Memory B cell (primary cell): ENCODE measurements at places on chromosomes 1 and 21.
A peak's percentile ranks its signal among the peaks of the same experiment; 100 is the strongest.

DNA sequence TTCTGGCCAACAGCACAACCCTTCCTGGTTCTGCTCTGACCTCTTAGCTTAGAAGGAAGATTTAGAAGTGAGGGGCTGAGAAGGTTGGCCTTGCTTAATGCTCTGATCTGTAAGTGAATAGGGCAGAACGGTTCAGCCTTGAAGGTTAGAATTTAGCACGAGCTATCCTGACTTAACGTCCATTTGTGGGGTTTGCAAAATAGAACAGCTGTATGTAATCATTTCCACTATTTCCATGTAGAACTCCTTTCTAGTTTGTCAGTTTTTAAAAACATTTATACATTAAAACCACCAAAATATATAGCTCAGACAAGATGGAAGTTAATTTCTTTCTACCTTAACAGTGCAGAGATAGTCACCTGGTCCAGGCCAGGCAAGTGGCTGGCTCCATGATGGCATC, 89.9 kb downstream of the TBX19 start:
- H3K4me3 ChIP-seq, result no peak overlapping the region
- no peak for DNase-seq
- no peaks in the 10 kb centered on the region for H3K4me1 ChIP-seq
- peaks cover 8% of the 10 kb centered on the region for H3K27me3 ChIP-seq
- no peaks in the 10 kb centered on the region for H3K36me3 ChIP-seq
- no peak overlapping the region for H3K27ac ChIP-seq

DNA sequence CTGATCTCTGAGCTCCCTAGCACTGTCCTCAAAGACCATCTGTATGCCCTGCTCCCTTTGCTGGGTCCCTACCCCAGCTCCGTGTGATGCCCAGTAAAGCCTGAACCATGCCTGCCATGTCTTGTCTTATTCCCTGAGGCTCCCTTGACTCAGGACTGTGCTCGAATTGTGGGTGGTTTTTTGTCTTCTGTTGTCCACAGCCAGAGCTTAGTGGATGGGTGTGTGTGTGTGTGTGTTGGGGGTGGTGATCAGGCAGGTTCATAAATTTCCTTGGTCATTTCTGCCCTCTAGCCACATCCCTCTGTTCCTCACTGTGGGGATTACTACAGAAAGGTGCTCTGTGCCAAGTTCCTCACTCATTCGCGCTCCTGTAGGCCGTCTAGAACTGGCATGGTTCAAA, 5.7 kb downstream of the GSTM5 start:
- DNase-seq, result no peak
- H3K27ac ChIP-seq, result no peak overlapping the region
- peaks cover 17% of the 10 kb centered on the region for H3K27me3 ChIP-seq

DNA sequence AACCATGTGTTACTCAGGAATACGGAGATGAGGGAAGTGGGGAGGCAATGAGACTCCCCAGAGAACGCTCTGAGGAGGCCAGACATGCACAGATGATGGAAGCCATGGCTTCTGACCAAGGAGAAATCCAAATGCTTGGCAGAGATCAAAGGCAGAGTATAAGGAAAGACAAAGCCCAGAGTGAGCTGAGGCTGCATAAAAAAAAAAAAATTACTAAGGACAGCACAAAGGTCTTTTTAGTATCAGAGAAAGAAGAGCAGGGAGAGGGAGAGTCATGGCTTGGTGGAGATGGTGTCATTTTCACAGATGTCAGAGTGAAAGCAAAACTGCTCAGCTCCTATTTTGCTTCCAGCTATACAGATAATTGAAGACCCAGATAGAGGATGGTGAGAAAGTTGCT, 8.1 kb upstream of the NCF2 start:
- no peaks in the 10 kb centered on the region for H3K27me3 ChIP-seq
- H3K36me3 ChIP-seq, result no peaks in the 10 kb centered on the region

DNA sequence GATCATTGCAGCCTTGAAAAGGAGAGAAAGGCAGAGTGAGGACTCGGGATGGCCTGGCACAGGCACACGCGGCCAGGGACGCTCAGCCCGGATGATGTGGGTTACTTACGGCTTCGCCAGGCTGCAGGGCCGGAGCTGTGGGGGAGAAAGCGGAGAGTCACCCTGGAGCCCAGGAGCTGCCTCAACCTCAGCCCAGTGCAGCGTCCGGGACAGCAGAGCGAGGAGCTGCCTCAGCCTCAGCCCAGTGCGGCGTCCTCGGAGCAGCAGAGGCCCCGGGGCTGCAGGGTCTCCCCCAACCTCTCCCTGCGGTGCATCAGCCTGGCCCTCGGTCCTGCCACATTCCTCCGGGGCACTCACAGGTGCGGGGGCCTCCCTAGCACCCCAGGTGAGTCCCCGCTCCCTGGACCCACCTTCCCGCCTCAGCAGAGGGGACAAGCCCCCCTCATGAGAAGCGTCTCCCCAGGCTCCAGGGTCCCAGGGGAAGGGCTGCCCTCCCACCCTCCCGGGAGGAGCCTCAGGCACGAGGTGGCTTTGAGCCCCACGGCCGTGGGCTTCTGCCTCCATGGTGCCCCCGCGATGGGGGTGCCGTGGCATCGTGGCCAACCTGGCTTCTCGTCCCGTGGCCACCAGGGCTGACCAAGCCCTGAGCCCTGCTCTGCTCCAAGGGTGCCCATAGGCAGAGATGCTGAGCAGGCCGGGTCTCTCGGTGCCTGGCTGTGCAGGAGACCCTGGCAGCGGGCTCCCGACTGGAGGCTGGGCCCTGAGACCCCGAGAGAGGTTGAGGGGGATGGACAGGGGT, 10.5 kb upstream of the RNF223 start:
- peaks cover 6% of the 10 kb centered on the region for H3K4me1 ChIP-seq
- no peak overlapping the region for H3K4me3 ChIP-seq
- no peak overlapping the region for H3K27ac ChIP-seq
- peak; percentile 12 for DNase-seq
- no peaks in the 10 kb centered on the region for H3K27me3 ChIP-seq

GRCh38 chr1:42639116-42639515, 19.1 kb upstream of the PPIH start:
- H3K27me3 ChIP-seq, result no peaks in the 10 kb centered on the region
- no peak for DNase-seq
- H3K36me3 ChIP-seq, result peaks cover 2% of the 10 kb centered on the region
- H3K27ac ChIP-seq, result no peak overlapping the region

GRCh38 chr21:33642896-33643657, 776 bp downstream of the ITSN1 start:
- H3K4me1 ChIP-seq, result peaks cover 6% of the 10 kb centered on the region
- DNase-seq, result peak; percentile 39
- H3K36me3 ChIP-seq, result no peaks in the 10 kb centered on the region
- peak overlapping the region; percentile 85 for H3K4me3 ChIP-seq

DNA sequence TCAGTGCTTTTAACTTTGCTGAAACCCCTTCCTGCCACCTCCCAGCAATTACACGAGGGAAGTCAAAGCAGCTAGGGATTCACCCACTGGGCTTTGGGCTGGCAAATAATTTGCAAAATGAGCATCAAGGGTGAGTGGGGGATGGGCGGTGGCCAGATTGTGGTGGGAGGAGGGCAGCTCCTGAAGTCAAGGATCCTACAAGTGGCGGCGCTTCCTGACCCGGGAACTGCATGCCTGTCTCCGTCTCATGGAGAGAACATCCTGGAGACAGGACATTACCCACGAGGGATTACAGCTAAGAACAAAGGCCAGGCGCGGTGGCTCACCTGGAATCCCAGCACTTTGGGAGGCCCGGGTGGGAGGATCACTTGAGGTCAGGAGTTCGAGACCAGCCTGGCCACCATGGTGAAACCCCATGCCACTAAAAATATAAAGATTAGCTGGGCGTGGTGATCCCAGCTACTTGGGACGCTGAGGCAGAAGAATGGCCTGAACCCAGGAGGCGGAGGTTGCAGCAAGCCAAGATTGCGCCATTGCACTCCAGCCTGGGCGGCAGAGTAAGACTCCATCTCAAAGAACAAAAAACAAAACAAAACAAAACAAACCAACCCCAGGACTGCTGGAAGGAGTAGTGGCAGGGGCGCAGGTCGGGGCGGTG, 12.9 kb downstream of the TTC34 start:
- no peak overlapping the region for H3K27ac ChIP-seq
- peaks cover 22% of the 10 kb centered on the region for H3K27me3 ChIP-seq
- no peak overlapping the region for H3K4me3 ChIP-seq
- DNase-seq, result no peak

GRCh38 chr1:17108360-17108759, 10.9 kb downstream of the PADI2 start:
- no peaks in the 10 kb centered on the region for H3K4me1 ChIP-seq
- H3K27me3 ChIP-seq, result peaks cover 14% of the 10 kb centered on the region

DNA sequence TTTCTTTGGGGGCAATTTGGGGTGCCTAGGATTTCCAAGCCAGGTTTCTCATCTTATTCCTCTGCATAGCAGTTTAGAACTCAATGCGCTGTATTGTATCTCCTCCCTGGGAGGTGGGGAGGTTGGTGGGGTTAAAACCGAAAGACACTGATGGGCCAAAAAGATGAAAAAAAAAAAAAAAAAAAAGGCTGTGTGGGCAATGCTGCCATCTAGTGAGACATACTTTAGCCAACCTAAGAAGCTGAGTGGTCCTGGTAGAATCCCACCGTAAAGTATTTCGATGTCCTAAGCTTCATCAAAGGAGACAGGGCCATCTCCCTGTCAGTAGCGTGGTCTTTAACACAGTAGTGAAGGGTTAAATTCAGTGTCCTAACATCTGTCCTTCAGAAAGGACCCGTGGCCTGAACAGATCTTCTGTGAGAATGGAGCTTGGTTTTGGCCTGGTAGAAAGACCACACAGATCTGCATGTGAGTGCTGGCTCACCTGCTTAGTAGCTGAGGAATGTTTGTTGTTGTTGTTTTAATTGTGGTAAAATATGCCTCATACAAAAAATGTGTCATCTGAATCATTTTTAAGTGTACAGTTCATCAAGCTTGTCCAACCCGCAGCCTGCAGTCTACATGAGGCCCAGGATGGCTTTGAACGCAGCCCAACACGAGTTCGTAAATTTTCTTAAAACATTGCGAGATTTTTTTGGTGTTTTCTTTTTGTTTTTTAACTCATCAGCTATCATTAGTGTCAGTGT, 226.2 kb downstream of the KIF26B start:
- H3K4me1 ChIP-seq, result no peaks in the 10 kb centered on the region
- no peak for DNase-seq
- peaks cover 9% of the 10 kb centered on the region for H3K27me3 ChIP-seq
- H3K4me3 ChIP-seq, result no peak overlapping the region

DNA sequence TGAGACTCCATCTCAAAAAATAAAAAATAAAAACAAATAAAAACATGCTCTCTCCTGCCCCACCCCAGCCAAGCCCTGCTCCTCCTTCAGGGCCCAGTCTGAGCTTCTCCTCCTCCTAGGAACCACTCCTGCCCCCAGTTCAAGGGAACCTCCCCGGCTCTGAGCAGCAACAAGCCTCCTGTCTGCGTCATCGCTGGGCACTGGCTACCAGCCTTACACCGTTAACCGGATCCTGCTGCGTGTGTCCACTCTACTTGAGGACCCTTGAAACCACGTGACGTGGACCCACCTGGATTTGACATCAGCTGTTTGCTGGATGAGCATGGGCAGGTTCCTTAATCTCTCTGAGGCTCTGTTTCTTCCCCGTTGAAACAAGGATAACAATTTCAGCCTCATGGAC, 1.6 kb upstream of the TAS1R2 start:
- H3K4me1 ChIP-seq, result no peaks in the 10 kb centered on the region
- H3K4me3 ChIP-seq, result no peak overlapping the region
- H3K27me3 ChIP-seq, result peaks cover 14% of the 10 kb centered on the region
- H3K36me3 ChIP-seq, result no peaks in the 10 kb centered on the region
- no peak overlapping the region for H3K27ac ChIP-seq

GRCh38 chr21:36509973-36510664, 30.2 kb upstream of the CLDN14 start:
- H3K36me3 ChIP-seq, result no peaks in the 10 kb centered on the region
- no peak overlapping the region for H3K27ac ChIP-seq
- DNase-seq, result no peak
- no peak overlapping the region for H3K4me3 ChIP-seq
- H3K27me3 ChIP-seq, result peaks cover 9% of the 10 kb centered on the region

DNA sequence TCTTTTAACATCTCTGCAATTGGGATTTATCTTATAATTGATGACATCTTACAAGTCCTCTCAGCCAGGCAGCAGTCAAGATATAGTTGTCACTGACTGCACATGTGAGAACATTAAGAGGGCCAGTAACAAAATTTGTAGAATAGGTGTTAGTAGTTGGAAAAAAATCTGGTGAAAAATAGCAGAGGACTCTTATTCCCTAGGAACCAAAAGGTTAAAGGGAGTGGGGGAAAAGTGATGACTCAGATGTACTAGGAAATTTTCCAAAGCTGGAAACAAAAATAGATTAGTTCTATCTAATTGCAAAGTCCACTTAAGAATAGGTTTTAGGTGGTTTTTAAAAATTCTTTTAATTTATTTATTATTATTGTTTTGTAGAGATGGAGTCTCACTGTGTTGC, 3.6 kb downstream of the NUP210L start:
- H3K4me3 ChIP-seq, result no peak overlapping the region
- H3K27ac ChIP-seq, result no peak overlapping the region
- H3K4me1 ChIP-seq, result peaks cover 5% of the 10 kb centered on the region
- no peaks in the 10 kb centered on the region for H3K36me3 ChIP-seq

GRCh38 chr1:192730198-192730597, 78.6 kb upstream of the RGS2 start:
- no peak overlapping the region for H3K4me3 ChIP-seq
- H3K27ac ChIP-seq, result no peak overlapping the region
- no peaks in the 10 kb centered on the region for H3K36me3 ChIP-seq
- peaks cover 1% of the 10 kb centered on the region for H3K27me3 ChIP-seq
